ENCODE measurements at places on chromosomes 12 and 14.

DNA sequence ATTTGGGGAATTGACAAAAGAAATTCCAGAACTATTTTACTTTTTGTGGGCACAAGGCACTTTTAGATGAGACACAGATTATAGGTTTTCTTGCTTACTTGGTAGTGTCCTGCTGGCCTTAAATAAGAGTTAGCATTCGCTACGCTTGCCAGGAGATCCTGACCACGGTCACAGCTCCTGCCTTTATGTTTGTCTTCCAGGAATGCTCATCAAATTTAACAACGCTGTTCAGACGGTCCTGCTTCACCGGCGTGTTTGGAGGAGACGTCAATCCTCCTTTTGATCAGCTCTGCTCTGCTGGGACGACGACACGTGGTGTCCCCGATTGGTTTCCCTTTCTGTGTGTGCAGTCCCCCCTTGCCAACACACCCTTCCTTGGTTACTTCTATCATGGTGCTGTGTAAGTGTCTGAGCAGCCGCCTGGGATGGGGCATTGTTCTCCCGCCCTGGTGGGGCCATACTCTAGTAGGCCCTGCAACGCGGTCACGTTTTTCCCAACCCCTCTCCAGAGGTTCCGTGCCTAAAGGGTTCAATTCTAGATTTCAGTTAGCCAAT is 15.8 kb downstream of the TCTN2 start:
- DNase-seq, result peak; percentile 66

- DNase-seq, result no peak
These were observed 1.1 kb downstream of the CNTN1 start for GRCh38 chr12:40693207-40693821.

DNA sequence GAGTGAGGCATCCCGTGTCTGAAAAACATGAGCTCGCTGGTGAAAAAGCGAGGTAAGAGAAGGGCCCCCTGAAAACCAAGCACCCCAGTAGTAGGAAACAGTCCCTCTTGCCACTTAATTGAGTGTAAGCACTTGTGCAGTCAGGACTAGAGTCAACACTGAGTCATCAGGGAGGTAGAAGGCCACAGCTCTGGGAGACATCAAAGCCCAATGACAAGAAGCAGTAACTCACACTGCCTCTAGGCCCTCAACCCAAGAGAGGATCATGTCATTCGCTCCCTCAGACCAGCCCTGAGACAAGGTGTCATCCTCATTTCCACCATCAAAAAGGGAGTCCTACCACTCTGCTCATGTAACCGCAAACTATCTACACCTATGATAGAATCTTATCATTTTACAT is 17.8 kb downstream of the POMT2 start:
- no peak for DNase-seq

- no peak for DNase-seq
These were observed 8.1 kb downstream of the RTL1 start for GRCh38 chr14:100895411-100895810.

DNA sequence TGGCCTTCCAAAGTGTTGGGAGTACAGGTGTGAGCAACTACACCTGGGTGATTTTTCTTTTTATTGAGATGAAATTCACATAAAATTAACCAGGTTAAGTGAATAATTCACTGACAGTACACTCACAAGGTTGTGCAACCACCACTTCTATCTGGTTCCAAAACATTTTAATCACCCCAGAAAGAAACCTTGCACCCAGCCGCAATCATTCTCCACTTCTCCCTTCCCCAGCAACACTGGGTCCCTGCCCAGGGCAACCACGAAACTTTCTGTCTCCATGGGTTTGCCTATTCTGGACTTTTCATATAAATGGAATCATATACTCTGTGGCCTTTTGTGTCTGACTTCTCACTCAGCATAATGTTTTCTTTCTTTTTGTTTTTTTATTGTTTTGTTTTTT is 26.3 kb upstream of the MLXIP start:
- DNase-seq, result no peak

GRCh38 chr12:1691123-1692007 is 495 bp downstream of the ADIPOR2 start:
- DNase-seq, result no peak

GRCh38 chr14:90676912-90677311 is 139.3 kb downstream of the TTC7B start:
- no peak for DNase-seq

DNA sequence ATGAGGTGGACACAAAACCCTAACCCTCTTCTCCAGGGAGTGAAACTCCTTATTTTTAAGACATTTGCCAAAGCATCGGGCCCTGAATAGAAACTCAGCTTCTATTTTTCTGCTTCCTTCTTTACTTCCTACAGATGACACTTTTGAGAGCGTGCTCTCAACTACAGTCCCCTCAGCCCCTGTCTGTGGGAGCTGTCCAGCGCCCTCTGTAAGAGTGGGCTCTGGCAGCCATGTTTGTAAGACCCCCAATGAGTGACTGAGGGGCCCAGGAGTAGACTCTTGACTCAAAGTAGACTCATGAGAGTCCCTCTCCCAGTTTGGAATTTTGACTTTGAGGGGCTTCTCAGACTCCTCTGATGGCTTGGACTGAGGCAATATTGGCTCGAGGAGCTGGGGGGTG is 25.5 kb upstream of the BATF start:
- DNase-seq, result no peak

DNA sequence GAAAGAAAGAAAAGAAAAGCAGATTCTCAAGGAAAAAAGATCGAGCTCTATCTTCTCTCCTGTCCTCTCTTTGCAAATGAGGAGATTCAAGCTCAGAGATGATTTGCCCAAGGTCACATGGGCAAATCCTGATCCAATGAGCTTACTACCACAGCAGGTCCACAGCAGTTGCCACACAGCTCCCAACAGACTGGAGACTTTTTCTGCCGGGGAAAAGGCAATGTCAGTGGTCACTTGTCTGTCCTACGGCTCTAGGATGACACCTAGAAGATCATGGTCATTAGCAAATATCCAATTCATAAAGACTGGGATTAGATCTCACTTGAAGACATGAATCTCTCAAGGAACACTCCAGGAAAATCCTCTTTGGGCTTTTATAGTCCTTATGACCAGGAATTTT is 58.8 kb downstream of the TTC7B start:
- DNase-seq, result no peak

- no peak for DNase-seq
These were observed 294.8 kb upstream of the G2E3 start for GRCh38 chr14:30264161-30264560.

DNA sequence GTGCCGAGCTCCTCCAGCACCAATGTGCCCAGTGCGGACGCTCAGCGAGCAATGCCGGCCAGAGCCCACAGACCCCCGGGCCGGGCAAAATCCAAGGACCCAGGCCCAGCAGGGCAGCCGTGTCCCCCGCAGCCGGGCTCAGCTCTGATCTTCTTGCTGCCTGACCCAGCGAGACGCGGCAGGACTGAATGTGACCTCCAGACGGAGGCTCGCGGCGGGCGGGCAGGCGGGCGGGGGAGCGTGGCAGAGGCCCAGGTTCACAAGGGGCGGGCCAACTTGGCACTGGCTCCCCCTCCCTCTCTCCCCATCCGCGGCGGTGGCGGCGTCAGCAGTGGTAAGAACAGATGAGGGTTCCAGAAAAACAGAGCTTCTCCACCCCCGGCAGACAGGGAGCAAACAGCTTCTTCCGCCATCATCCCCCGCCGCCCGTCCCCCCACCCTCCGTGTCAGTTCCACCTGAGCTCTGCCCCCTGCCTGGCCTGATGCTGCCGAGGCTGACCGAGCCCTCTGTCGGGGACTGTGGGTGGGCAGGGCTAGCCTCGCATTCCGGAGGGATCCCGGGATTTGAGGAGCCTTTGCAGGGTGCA is 94.3 kb downstream of the RFLNA start:
- DNase-seq, result no peak

DNA sequence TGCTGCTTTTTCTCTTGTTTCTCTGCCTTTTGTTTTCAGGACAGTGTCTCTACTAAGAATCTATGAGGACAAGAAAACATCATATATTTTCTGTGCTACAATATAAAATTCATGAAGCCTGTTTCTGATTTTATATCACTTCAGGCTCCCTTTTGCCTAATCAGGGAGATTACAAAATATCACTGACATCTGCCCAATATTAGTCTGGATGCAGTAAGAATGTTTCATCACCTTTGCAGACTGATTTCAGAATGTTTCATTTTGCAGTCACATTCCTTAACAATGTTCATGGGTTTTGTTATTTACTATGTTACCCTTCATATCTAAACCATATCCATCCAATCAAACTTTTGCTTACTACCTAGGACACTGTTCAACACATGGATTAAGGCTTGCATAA is 491 bp upstream of the CLEC6A start:
- no peak for DNase-seq

GRCh38 chr12:63037746-63038712 is 103.1 kb upstream of the PPM1H start:
- DNase-seq, result peak; percentile 82

DNA sequence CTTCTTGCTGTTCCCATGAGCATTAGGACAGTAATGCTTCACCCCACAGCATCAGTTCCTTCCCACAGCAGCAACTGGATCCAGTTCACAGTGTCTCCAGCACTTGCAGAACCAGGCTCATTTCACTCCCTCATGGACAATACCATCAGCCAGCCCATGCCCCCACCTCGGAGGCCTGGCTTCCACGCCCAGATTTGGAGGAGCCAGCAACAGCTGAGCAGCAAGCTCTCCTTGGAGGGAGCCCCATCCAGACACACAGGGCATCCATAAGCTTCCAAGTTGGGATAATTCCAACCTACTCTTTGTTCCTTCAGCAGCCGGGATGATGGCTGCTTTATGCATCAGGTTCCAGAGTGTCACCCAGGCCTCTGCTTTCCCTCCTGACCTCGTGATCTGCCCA is 250.0 kb downstream of the GLT1D1 start:
- DNase-seq, result no peak

DNA sequence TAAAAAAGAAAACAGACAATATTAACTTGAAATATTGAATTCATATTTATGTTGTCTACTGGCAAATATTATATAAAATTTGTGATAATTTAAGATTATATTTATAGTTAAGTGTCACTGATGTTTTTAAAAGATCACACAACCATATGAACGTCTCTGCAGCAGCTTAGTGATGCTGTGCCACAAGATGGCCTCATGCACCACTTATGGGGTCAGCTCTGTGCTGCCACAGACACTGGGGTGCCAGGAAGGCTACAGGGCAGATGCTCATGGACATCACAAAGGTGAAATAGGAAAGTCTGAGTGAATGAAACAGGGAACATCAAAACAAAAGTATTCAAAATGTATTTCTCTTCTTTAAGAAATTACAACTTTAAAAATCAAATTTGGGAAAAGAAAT is 13.1 kb downstream of the ATXN3 start:
- DNase-seq, result no peak

DNA sequence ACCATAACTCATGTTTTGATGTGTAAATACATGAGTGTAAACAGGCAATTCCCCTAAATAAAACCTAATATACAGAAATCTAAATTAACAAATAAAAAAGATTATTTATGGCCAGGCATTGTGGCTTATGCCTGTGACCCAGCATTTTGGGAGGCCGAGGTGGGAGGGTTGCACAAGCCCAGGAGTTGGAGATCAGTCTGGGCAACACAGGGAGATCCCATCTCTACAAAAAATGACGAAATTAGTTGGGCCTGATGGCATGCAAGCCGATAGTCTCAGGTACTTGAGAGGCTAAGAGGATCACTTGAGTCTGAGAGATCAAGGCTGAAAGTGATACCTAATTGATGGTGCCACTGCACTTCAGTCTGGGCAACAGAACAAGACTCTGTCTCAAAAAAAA is 48.7 kb downstream of the BCAT1 start:
- no peak for DNase-seq

- no peak for DNase-seq
These were observed 294.0 kb downstream of the LRFN5 start for GRCh38 chr14:41900644-41901043.

GRCh38 chr12:39393179-39393578 is 49.7 kb downstream of the KIF21A start:
- no peak for DNase-seq

- no peak for DNase-seq
These were observed 97.9 kb upstream of the DAAM1 start for GRCh38 chr14:59090572-59090971.

- DNase-seq, result no peak
These were observed 1.9 kb downstream of the TEAD4 start for GRCh38 chr12:2960996-2961616.

DNA sequence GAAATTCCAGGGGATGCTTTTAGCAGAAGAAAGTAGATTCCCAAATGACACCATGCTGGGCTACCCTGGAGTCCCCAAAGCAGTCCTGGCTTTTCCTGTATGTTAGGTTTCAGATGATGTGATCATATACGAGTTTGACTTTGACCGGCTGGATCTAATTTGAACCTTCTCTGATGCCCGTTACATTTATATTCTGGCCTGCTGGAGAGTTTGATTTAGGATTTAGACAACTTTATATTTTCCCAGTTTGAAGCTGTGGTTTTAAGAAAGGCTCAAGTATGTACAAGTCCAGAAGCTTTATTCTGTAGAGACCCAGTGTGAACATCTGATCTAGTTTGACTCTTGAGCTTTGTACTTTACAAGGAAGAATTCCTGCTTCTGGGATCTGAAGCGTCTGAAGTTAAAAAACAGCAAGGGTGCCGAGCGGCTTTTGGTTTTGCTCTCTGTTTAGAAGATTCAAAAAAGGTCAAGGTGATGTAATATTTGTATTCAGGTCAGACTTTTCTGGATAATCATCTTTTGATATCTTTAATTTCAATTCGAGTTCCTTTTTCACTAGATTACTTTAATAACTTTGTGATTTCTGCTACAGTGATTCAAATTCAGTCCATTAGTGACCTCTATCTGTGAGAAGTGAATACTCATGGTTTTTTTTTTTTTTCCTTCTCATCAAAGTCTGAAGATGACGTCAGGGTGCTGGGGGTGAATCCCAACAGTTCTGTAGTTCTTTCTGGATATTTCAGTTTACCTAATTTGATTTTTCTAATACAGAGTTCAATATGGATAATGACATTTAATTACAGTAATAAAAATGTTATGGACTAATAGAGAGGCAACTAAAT is 6.3 kb downstream of the FLRT2 start:
- DNase-seq, result no peak

DNA sequence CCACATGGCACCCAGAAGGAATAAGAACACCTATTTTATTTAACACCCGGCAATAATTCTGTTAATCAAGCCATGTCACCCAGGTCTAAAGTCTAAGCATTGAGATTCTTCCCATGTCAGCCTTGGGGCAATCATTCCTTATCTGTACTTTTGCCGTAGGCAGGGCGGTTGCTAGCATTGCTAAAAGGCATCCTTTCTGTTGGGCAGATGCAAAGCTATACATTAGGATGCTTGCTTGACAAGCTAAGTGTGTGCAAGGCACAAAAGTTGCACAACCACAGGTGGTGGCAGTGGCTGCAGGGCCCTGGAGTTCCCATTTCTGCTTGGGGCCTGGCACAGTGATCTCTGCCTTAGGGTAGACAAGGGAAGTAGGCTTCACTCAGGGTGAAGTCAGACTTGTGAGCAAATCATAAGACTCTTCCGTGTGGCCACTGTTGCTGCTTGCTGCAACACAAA is 12.5 kb upstream of the GALNT6 start:
- no peak for DNase-seq

DNA sequence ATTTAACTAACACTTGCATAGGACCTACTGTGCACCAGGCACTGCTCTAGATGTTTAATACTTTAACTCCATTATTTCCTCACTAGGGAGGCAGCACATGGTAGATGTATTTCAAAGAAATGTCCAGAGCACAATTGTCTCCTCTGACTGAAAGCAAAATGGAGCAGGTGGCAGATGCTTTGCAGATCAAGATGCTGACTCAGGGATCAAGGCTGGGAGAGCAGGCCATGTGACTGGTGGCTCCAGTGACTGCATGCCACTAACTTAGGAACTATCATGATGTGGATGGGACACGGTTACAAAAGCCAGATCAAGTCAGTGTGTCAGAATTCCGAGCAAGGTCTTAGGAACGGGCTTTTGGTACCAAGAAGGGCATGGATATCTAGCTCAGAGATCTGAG is 28.2 kb downstream of the SERPINA11 start:
- DNase-seq, result no peak

GRCh38 chr14:66944872-66945271 is 244.4 kb upstream of the GARIN2 start:
- DNase-seq, result no peak
